ENCODE measurements at places on chromosomes 16 and 17.

DNA sequence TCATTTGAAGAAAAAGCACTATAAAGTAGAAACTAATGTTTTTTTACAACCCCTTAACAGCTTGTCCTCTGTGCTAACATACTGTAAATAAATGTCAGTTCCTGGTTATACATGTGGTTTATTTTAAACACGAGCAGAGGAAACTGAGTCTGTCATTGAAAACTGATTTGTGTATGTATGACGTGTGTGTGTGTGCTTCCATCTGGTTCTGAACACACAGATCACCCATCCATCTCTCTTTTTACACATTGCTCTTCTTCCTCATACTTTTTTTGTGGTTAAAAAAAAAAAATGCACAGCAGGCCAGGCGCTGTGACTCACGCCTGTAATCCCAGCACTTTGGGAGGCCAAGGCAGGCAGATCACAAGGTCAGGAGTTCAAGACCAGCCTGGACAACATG lies 49.5 kb downstream of the ZNF423 start:
- no peak for DNase-seq

GRCh38 chr16:84348386-84348888 lies 19.9 kb upstream of the ATP2C2 start:
- no peak for DNase-seq

GRCh38 chr17:17626151-17626805 lies 34.8 kb upstream of the PEMT start:
- no peak for DNase-seq

DNA sequence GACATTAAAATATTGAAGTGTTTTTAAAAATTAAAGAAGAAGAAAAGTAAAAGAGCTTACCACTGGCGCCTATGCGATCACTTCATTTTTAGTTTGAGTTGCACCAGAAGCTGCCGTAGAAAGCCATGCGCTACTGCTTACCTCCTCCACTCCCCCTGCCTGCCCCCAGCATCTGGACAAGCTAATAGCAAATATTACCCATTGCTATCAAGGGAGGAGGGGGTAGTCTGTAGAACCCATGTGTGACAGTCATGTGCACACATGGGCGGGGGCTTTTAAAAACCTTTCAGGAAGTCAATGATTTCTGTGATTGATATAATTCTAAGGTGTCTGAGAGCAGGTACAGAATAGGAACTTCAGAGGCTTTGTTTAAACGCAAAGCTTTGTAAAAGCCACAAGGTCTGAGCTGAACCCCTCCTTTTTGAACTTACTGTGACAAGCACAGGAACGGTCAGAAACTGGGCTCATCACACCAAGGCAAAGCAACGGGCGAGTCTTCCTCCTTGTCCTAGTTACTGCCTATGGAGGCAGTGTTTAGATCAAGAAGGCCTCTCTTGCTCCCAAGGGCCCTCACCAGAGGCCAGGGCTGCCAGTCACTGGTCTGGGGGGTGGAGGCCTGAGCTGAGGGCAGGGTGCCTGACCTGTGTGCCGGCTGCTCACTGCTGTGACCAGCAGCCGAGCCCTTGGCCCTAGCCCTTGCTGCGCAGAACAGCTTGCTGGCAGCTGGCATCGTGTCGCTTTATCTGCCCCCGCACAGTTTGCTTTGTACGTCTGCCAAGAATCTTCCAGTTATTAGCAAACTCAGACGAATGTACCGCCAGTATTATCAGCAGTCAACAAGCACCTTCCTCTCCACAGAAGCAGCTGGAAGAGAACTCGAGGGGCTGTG lies 15.0 kb downstream of the GINS2 start:
- peak; percentile 85 for DNase-seq

DNA sequence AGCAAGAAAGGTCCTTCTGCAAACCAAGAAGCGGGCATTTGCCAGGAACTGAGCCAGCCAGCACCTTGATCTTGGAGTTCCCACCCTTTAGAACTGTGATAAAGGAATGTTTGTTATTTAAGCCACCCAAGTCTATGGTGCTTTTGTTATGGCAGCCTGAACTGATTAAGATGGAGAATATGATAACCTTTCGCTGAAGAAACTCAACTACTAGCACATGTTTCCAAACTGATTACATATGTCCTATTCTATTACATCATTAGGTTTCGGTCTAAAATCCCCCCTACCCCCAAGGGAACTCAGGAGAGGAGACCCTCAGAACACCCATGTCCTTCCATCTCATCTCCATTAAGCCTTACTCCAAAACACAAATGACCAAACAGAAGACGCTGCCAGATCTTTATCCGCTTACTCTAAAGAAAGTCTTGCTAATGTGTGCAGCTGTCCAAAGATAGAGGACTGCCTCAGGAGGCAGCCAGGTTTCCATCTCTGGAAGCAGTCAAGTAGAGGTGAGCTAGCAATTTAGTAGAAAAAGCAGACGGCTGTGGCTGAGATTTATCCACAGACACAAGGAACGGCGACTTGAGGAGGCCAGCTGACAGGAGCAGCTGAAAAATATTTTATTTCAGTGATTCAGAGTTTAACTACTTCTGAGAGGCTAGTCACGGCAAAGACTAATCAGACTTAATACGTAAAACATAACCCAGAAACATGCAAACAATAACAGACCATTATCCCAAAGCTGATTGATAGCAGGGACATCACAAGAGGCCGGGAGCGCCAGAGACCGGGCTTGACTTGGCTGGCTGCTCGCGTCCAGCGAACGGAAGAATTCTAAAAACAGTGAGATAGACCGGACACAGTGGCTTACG lies 611.4 kb upstream of the CDH5 start:
- DNase-seq, result no peak

DNA sequence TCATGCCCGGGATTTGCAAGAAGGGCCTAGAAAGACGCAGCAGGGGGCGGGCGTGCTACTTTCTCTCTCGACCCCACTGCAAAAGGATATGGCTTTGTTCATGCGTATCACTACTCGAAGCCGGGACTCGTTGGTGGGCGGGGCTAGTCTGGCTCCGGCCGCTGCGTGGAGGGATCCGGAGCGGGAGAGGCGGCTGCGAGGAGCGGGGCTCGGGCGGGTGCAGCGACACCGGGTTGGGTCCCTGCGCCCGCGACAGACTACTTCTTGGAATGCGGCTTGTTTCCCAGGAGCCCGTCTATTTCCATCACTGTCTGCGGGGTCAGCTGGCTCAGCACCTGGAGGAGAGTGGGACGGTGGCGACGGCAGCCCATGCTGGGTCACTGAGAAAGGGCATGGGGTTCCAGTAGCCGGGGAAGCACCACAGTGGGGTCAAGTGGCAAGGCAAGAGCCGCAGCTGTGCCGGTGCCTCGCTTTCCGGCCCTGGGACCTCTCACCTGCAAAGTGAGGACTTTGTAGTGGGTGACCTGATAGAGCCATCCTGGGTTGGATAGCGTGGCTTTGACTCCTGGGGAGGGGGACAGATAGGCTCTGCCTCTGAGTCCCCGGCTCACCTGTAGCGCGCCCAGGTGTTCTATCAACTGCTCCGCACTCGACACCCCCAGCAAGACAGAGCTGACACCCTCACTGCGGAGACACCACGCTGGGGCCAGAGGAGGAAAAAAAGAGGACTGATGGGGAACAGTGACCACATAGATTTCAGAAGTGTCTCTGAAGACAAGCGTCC lies 6.6 kb downstream of the KCNAB3 start:
- peak; percentile 96 for DNase-seq

- DNase-seq, result peak; percentile 95
Measured at GRCh38 chr17:82217530-82218204, 5.0 kb upstream of the CCDC57 start.

GRCh38 chr17:39209317-39210092 lies 9.4 kb downstream of the RPL19 start:
- peak; percentile 94 for DNase-seq

- no peak for DNase-seq
Measured at GRCh38 chr16:83911290-83911689, 12.4 kb downstream of the MLYCD start.

- DNase-seq, result no peak
Measured at GRCh38 chr16:20897253-20897897, 2.8 kb downstream of the DCUN1D3 start.

GRCh38 chr17:30345089-30345433 lies 11.2 kb upstream of the TMIGD1 start:
- no peak for DNase-seq

- DNase-seq, result no peak
Measured at GRCh38 chr17:40218006-40218739, 931 bp upstream of the WIPF2 start.

DNA sequence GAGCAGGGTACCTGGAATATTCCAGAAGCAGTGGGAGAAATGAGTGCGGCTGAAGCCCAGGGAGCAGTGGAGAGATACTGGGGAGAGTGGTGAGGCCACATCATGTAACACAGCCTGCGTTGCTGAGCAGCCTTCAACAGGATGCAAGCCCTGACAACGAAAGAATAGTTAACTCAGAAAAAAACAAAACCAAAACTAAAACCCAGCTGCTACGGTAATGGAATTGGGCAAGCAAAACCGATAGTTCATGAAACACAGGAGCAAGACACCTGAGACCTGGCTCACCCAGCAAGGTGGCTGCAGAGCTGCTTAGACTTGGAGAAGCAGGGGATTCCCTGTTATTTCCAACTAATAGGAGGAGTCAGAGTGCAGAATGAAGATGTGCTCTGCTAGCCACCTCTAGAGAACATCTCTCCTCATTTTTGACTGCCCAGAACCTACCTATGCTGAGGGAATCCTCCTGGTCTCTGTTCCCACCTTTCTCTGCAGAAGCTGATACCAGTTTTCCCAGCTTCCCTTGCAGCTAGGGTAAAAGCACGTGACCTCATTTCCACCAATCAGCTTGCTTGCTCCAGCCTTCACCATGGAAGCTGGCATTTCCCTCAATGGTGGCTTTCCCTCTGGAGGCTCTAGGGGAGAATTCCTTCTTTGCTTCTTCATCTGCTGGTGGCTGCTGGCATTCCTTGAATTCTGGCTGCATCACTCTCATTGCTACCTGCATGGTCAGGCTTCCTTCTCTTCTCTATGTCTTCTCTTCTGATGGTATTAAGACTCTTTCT lies 59.4 kb upstream of the XYLT1 start:
- no peak for DNase-seq

GRCh38 chr17:52831536-52831935 lies 673.0 kb upstream of the CA10 start:
- no peak for DNase-seq

DNA sequence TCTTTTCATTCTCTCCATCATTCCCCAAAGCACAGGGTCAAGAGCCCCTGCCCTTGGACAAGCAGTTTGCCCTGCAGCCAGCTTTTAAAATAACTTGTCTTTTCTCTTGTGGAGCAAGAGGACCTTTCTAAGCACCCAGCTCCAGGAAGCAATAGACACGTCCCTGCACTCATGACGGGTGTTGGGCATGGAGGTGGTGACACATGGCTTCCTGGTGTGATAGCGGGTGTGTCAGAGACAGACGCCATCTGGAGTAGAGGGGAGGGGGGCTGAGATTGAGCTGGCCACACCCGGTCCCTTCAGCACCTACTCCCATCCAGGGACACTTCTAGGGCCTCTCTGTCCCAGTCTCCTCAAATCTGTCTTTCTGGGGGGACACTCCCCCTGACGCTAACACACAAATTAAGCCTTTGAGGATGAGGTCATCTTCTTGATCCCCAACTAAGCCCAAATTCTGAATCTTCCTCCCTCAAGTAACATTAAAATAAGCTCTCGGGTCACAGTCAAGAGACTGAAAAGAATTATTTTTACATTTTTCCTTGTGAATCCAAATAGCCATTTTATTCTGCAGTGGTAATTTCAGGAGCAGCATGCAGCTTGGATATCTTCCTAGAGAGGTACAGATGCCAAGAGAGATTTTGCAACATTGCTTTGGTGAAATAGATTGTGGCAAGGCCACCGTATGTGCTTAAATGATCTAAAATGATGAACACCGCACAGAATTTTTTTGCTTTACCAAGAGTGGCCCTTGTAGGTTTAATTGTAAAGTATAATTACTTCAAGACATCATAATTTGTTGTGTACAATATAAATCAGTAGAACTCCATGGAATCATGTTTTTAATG lies 216.6 kb upstream of the IRX3 start:
- no peak for DNase-seq
